ENCODE measurements at places on chromosomes 5 and 9.

GRCh38 chr5:156387391-156387790, 60.4 kb downstream of the SGCD start:
- DNase-seq: no peak

DNA sequence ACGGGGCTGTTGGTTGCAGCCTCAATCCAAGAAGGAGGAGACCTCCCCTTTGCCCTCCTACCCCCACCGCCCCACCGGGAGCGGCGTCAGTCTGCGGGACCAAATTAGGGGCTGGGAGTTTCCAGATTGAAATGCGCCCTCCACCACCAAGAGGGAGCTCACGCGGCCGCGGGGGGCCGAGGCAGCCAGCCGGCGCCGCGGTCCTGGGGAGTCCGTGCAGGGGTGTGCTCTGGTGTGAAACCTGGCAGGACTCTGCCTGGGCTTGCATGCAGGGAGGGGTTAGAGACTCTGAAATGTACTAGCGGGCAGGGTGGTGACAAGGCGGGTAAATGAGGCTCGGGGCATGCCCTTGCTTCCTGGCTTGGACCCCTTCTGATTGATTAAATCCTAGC, 989 bp upstream of the FBN2 start:
- DNase-seq: peak; percentile 43

DNA sequence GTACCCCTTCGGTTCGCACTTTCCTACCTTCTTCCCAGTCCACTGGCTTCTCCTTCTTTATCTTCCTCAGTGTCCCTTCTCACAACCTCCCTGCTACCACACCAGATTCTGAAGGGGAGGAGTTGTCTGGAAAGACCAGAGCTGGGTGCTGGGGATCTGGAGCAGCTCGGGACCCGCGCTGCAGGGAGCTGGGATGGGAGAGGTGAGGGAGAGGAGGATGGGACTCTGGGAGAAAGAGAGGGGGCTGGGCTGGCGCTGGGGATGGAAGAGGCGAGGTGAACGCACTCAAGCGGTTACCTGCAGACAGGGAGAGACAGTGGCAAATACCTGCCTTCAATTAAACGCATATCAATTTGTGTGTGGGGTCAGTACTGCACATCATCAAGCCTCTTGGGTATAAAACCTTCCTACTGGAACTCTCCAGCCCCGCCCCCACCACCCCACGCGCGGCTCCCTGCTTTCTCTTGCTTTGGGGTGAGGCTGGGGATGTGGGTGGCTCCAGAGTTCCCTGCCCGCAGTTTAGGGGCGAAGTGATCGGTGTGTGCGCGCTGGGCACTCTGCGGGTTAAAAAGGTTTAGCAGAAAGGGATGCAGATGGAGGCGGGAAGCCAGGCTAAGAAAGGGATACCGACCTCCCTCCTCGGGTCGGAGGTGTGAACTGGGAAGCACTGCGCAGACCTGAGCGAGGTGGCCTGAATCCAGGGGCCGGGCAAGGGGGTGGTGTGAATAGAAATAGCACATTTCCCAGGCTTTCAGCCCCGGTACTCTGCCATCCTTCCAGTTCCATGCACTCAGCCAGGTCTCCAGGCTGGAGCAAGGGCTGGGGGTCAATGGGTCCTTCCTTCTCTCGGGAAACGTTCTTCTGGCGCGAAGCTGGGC, 977 bp upstream of the PAM start:
- peak; percentile 4 for DNase-seq

- no peak for DNase-seq
These were observed 103.3 kb downstream of the EDIL3 start for GRCh38 chr5:84281383-84281782.

- no peak for DNase-seq
These were observed 152.4 kb downstream of the MPDZ start for GRCh38 chr9:13127131-13127530.

- DNase-seq: no peak
These were observed 265.6 kb downstream of the TUSC1 start for GRCh38 chr9:25412646-25413045.

GRCh38 chr9:131240047-131240921, 36.0 kb downstream of the FAM78A start:
- DNase-seq: no peak

DNA sequence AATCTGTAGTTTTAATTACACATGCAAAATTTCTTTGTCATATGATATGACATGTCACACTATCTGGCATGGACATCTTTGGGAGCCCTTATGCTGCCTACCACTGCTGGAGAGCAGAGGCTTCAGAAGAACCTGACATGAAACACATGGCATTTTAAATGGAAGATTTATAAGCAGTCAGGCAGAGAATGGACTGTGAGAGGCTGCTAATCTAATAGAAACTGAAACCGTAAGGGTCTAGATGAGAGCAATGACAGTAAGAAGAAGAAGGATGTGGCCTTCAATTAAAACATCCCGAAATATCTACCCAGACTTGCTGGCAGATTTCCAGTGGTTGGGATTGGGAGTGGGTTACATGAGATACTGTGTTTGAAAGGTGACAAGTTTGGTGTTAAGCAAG, 149.8 kb downstream of the MACIR start:
- no peak for DNase-seq

GRCh38 chr9:2722715-2723114, 5.4 kb downstream of the KCNV2 start:
- peak; percentile 31 for DNase-seq

DNA sequence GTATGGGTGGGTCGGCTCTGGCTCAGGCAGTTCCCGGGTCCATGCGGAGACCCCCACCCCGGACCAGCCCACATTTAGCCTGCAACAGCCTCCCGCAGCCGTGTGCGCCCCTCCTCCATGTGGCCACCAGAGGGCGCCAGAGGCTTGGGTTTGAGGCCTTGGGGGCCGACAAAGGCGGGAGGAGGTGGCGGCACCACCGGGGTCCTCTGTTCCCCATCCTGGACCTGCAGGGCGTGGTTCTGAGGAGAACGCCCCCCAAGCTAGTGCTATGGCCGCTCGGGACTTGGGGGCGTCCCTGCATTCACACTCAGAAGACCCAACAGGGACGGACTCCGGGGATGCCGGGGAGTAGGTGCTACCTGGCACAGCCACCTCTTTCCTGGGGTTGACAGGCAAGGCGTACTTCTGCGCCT, 16.5 kb downstream of the ASS1 start:
- DNase-seq: peak; percentile 61

GRCh38 chr9:91773156-91773555, 176.9 kb downstream of the ROR2 start:
- no peak for DNase-seq

DNA sequence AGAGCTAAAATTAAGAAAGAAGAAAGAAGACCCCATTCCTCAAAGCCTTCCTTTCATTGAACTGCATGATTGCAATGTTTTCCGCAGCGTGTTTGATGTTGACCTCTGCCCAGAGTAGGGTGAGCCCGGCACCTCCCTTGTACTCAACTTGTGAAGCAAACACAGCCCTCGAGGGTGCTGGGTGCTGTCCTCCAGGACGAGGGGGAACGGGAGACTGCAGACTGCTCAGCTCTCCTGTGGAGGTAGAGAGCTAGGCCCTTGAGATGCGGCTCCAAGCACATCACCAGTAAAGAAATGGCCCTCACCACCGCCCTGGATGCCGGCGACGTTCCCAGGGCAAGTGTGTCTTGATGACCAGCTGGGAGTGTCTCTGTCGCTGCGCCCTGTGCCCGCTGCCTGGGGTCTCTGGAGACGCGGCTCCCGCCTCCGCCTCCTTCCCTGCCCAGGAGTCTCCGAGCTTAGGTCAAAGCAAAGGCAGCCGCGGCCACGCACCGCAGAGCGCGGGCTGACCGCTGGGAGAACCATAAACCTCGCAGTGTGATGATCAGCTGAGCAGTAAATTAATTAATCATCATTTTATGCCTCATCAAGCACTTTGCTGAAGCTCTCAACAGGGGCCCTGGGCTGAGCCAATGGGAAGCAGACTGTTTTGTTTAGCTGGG, 108.7 kb downstream of the IRX2 start:
- no peak for DNase-seq

GRCh38 chr9:16039218-16039987, 486.6 kb downstream of the CCDC171 start:
- DNase-seq: peak; percentile 85

DNA sequence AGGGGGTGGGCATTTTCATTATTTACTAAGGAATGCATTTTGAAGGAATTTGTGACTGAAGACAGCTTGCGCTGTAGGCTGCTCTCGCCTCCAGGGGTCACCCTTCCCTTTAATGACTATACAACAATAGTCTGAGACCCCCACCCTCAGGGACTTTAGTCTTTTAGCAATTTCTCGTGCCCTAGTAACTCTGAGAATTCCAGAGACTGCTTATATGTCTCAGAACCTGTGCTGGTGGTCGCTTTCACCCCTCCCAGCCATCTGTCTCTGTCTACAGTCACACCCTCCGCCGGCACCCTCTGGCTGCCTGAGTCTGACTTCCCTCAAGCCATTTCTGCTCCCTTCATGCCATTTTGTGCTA, 671.4 kb downstream of the NR2F1-AS1 start:
- peak; percentile 30 for DNase-seq

DNA sequence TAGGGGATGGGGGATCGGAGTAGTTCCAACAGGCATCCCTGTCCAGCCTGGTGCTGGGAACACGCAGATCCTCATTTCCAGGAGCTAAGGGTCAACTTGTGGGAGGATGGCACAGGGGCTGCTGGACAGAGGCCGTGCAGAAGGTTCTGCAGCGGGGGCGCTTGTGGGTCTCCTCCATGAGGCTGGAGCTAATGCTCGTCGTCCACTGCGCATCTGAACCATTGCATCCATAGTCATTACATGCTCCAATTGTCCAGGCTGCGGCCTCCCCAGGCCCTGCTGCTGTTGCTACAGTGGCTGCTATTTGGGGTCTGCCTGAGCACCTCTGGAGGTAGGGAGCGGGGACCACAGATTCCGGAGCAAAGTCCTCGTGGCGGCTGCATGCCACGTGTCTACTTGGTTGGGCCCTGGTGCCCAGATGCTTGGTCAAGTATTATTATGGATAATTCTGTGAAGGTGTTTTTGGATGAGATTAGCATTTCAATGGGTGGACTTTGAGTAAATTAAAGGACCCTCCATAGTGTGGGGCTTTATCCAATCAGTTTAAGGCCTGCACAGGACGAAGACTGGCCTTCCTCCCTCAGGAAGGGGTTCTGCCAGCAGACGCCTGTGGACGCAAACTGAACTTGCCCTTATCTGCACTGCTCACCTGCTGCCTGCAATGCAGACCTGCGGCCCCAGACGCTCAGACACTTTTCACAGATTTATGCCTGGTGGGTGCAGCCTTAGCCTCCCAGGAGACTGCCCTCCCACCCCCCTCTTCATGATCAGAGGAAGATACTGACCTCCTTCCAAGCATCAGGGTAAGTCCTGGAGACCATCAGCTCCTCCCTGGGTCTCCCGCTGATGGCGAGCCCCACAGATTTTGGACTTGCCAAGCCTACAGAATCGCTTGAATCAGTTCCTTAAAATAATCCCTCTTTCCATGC, 127.5 kb upstream of the IRX4 start:
- no peak for DNase-seq

GRCh38 chr9:131405428-131405827, 11.5 kb downstream of the PRRC2B start:
- no peak for DNase-seq

DNA sequence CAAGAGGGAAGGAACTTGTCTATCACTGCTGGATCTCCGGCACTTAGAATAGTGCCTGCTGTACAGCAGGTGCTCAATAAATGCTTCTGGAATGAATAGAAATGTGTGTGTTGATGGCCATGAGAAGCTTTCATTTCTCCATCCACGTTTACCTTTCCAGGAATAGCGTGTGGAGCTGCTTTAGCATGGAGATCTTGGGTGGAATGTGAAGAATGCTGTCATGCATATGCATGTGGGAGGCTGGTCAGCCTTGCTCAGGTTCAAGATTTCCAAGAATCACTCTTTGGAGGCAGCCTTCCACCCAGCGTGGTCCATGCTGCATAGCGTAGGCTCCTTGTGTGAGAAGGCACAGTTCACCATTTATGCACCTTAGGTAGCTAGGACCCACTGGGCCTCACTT, 19.2 kb downstream of the COL15A1 start:
- DNase-seq: no peak

GRCh38 chr9:13364271-13365000, 84.9 kb upstream of the MPDZ start:
- no peak for DNase-seq

DNA sequence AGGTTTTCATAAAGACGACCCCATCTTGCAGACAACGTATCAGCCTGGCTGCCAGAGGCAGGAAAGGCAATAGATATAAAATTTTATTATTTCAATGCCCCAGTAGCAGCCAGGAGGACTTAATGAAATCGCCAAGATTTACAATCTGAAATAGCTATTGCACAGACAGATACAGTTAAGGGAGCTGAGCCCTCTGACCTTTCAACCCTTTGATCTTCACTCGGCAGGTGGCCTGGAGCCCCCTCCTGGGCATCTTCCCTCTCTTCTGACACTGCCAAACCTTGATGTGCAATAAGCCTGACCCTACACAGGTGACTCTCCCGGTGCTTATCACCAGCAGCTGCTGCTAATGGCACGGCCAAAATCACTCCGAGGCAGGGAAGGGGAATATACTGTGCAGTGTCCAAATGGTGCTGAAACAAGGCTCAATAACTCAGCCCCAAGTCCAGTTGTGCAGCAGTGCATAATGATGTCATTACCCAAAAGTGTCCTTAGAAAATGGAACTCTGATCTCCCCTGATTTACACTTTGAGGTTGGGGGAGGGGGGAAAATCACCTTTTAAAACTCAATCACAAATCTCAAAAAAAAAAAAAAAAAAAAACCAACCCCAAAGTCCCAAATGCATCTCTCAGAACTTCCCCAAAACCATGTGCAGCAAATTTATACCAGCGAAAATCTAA, 242.0 kb downstream of the CRB2 start:
- no peak for DNase-seq

Data from NB4 (cell line).